Mesenteric fat pad (tissue), 1 donor: ENCODE measurements at places on chromosomes 2 and 18.

- no peak for DNase-seq
Measured at GRCh38 chr2:149954981-149955600, 367.5 kb upstream of the MMADHC start.

GRCh38 chr18:841647-842370 is 29.8 kb upstream of the YES1 start:
- DNase-seq: no peak

DNA sequence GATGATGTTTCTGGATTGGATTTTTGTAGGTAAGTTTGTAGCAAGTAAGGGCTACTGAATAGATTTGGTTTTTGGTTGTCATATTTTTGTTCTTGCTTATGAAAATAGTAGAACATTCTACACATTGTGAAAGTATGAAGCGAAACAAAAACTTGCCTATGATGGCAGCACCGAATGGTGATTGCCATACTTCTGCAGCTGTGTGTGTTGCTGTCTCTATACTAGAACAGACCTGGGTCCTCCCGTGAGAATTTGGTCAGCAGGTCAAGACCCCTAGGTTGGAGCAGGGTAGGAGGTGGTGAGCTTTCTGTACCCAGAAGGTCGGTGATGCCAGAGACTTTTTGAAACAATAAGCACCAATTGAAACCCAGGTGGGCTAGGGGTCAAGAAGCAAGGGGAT is 322.6 kb downstream of the PRKCE start:
- no peak for DNase-seq

GRCh38 chr2:206198677-206199076 is 39.0 kb downstream of the EEF1B2 start:
- no peak for DNase-seq

- DNase-seq: no peak
Measured at GRCh38 chr2:216698293-216698692, 2.9 kb upstream of the IGFBP5 start.

- no peak for DNase-seq
Measured at GRCh38 chr2:127361929-127362885, 25.6 kb downstream of the MAP3K2 start.

DNA sequence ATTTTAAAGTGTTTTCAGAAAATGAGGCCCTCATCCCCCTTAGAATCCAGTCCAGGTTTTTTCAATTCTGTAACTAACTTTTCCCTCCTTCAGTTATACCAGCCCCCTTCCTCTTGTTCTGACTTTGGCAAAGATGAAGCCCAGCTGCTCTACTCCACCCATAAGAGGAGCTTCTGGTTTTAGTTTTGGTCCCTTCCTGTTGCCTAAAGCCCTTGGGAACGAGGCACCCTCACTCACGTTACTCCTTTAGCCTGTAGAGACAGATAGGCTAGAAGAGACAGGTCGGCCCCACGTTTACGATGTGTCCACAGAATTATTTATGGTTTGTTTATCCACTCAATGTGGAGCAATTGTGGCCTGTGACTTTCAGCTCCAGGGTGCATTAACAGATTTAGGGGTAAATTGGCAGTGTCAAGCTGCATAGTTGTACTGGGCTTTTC is 454.2 kb upstream of the TNP1 start:
- DNase-seq: no peak
